ENCODE measurements at places on chromosomes 16 and 17.

GRCh38 chr17:77863814-77864161, 94.7 kb upstream of the TNRC6C start:
- no peak for DNase-seq

DNA sequence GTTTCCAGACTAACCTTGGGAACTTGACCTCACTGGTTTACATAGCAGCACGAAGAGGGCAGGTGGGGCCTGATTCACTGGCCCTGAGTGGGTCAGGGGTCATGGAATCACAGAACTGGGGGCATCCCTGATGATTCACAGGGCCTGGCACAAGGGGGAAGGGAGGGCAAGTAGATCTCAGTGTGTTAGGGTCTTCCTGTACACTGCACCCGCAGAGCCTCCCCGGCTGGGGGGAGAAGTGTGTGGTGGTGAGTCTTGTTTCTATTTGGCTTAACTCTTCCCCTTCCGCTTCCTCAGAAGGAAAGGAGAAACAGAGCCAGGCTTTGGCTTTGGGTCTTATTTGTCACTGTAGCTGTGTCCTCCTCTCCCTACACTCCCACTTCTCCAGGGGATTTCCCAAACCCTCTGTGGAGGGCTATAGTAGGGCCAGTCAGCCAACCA, 3.7 kb downstream of the STARD3 start:
- DNase-seq: no peak

GRCh38 chr16:4803401-4803844, 990 bp upstream of the ROGDI start:
- no peak for DNase-seq

GRCh38 chr16:4288148-4288921, 15.5 kb upstream of the TFAP4 start:
- DNase-seq: peak; percentile 90

- no peak for DNase-seq
Observed at GRCh38 chr17:62781831-62782251, 26.3 kb downstream of the MARCHF10 start.

- DNase-seq: no peak
Observed at GRCh38 chr17:74956093-74956492, 16.5 kb downstream of the HID1 start.

DNA sequence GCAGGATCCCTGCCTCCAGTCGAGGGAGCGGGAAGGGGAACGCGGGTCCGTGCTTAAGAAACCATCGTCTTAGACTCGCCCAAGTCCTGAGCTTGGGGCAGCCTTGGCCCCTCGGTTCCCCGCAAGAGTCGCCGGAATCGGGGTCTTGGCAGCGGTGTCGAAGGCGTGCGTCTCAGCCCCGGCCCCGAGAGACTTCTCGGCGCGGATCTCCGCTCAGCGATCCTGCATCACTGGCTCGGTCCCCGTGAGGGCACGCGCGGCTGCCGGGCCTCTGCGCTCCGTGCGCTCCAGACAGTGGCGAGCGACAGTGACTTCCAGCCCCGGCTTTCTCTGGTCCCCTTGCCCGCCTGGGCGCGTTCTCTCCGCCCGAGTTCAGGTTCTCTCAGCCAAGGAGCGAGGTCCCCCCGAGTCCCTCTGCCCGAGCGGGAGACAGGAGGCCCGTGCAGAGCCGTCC, 380 bp downstream of the HS3ST3A1 start:
- DNase-seq: no peak

DNA sequence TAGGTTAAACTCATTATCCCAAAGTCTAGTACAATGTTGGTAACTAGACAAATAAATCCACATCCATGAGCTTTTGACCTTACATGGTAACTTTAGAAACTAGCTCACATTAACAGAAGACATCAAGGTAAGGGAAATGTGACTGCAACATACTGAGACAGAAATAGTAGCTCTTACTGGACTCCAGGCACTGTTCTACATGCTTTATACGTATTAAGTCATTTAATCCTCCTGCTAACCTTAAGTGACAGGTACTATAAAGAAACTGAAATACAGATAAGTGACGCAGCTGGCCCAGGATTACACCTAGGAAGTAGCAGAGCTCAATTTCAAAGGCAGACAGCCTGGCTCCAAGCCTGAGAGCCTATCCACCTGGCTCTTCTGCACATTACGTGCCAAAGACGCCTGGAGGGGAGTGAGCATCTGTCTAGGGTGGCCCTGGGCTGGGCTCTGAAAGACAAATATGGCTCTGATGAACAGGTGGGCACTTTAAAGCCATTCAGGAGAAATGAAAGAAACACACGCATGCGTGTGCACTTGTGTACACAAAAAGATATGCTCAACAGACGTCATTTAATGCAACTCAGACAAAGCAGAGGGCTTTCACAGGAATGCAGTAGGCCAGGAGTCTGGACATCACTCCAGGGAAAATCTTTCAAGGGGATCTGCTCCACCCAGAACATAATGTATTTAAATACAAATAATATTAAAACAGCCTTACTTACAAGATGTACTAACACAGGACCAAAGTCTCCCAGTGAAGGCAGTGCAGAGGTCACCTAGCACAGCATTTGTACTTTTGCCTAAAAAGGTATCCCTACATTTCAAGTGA, 4.4 kb downstream of the ZC3H7A start:
- no peak for DNase-seq

- DNase-seq: no peak
Observed at GRCh38 chr17:16425698-16426659, 10.6 kb downstream of the TRPV2 start.

DNA sequence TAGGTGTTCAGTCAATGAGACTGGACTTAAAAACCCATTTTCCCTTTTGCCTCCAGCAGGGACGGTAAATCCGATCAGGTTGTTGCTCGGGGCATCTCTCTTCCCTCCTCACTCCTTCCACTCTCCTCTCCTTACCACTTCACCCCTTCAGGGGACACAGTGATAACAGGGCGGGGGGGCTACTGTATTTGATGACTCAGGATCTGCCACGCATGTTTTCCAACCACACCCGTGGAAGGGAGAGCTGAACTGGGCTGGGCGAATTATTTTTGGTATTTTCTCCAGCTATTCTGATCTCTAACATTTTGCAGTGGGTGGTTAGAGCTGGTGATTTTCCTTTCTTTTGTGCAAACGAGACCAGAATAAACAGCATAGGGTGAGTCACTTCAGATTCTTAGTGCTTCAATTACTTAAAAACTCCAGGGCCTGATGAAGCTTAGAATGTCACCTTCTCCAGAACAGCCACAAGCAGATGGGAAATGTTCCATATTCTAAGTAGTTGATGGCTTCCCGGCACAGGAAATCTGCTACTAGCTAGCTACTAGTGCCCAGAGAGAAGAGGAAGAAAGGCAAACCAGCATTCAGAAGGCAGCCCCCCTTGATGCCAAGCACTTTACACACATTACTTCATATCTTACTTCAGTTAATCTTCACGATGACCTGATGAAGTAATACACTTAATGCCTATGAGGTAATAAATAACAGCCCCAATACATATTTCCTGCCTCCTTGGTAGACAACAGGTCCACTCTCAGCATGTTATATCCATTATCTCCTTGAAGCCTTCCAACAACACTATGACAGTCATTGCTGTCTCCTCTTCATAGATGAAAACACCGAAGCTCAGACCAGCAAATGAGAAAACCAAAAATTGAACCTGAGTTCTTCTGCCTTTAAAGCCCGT, 74.1 kb downstream of the ASIC2 start:
- DNase-seq: no peak

DNA sequence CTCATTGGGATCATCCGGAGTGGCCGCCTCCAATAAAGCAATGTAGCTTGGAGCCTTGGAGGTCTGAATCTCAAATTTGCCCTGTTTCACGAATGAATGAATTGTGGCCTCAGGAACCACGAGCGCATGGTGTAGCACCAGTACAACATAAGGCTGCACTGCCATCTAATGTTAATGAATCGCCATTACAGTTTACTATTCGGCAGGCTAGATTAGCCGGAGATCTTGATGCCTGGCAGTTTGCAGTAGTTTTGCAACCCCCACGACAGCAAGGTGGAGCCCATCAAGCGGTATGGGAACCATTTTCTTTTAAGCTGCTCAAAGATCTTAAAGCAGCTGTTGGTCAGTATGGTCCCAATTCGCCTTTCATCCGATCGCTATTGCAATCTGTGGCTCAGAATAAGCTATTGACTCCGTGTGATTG, 18.8 kb downstream of the ALOX15B start:
- peak; percentile 85 for DNase-seq

DNA sequence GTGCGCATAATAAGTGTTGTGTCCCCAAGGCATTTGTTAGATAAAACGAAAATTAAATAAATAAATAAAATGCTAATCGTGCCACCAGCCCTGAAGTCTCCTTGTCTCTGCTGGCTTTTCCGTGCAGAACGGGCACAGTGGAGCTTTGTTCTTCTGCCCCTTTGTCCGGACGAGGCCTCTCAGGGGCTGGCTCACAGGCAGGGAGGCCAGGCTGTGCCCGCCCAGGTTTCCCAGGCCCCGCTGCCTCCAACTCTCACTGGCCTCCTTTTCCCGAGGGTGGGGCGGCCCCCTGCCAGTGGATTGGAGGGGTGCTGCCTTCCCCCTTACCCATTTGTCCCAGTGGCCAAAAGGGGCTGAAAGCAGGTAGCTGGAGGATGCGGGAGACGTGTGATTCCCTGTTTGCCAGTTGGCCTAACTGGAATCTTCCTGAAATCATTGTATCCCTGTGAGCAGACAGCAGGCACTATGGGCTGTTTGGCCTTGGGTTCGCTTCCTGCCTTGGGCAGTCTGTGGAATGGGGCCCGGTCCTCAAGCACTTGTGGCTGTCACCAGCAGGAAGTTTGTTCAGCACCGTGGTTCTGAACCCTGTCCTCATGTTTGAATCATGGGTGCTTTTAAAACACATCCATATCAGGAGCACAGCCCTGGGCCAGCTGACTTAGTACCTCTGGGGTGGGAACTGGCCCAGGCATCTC, 64.4 kb downstream of the KSR1 start:
- DNase-seq: no peak

DNA sequence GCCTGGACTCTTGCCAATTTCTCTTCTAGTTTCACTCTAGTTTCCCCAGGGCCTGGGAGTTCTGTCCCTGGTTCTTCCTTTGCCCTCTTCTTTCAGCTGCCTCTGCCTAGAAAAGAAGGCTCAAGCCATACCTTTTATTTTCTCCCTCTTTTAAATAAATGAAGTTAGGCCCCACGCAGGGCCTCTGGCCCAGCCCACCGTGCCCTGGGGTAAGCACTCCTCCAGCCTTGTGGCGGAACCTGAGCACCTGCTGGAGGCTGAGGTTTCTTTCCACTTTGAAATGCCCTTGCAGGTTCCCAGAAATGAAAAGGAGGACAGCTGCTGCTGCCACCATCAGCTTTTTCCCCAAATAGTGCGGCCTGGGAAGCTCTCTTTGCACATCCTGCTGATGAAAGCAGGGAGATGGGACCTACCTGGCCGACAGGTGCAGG, 139.4 kb downstream of the CCDC182 start:
- no peak for DNase-seq

DNA sequence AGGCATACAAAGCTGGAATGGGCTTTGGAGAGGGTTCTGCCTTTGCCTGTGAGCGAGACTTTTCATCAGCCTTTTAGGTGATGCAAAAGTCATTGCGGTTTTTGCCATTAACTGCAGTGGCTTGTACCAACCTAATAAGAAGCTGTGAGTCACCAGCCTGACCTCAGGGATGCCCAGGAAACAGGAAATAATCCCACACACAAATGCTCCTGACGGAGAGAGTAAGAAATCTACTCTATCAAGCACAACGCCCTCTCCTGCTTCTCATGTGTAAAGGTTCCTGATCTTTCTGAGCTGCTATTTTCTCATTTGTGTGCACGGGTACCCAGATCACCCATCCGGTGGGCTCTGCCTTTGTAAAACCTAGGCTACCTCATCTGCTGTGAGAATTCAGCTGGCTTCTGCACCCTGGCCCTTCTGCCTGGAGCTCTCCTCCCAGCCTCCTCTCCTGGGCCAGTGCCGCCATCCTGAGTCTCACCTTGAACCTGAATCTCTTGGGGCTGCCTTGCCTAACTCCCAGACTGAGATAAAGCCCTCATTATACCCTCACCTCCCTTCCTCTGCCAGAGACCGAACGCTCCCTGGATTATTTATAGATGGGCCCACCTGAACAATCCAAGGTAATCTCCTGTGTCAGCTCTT, 299.7 kb downstream of the C16orf95 start:
- no peak for DNase-seq

GRCh38 chr17:40316571-40317344, 7.8 kb downstream of the RARA start:
- DNase-seq: no peak

GRCh38 chr17:45371414-45372324, 54.8 kb upstream of the MAP3K14 start:
- DNase-seq: no peak

DNA sequence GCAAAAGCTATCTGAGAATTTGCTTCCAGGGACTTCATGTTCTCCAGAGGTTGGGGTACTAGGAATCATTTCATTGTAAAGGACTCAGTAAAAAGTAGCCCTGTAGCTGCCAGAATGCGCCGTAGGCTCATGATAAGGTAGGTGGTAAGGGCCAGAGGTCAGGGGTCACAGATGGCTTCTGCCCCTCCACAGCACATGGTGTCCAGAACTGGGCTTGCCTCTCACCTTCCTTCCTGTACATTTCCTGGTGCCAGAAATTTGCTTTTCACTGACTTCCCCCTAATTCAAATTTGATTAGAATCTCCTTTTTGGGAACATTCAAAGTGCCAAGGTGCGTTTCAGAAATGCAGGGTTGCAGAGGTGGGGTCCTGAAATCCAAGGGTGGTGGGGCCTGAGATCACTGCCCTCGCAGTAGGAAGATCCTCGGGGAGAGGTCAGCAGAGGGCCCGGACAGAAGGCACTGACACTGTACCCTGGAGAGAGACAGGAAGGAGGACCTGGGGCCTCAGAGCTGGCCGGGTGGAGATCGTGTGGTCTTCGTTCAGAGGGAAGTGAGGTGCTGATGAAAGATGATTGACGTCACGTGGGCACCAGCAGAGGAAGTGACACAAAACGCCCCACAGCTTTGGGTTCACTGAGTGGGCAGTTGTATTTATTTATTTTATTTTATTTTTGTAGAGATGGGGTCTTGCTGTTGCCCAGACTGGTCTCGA, 25.5 kb upstream of the METRNL start:
- DNase-seq: peak; percentile 39

- DNase-seq: no peak
Observed at GRCh38 chr17:42276609-42277341, 584 bp upstream of the STAT5B start.

DNA sequence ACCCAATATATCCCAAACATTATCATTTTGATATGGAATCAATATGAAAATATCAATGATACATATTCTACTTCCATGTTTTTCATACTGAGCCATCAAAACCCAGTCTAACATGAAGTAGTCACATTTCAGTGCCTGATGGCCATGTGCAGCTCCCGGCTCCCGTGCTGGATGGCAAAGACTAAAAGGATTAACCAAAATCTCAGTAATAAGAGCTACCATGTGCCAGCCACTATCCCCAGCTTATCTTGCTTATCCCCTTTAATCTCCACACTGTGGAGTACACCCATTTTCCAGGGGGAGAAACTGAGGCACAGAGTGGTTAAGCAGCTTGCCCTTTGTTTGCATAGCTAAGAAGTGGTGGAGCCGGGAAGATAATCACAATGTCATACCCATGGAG, 9.2 kb downstream of the CD300LG start:
- DNase-seq: no peak

GRCh38 chr17:8887301-8887700, 19.8 kb upstream of the PIK3R6 start:
- DNase-seq: no peak

GRCh38 chr17:65588181-65588808, 26.8 kb upstream of the AXIN2 start:
- no peak for DNase-seq

Measured in germinal center (tissue), 1 donor.